HepG2 (cell line): ENCODE measurements at places on chromosomes 4 and X.

DNA sequence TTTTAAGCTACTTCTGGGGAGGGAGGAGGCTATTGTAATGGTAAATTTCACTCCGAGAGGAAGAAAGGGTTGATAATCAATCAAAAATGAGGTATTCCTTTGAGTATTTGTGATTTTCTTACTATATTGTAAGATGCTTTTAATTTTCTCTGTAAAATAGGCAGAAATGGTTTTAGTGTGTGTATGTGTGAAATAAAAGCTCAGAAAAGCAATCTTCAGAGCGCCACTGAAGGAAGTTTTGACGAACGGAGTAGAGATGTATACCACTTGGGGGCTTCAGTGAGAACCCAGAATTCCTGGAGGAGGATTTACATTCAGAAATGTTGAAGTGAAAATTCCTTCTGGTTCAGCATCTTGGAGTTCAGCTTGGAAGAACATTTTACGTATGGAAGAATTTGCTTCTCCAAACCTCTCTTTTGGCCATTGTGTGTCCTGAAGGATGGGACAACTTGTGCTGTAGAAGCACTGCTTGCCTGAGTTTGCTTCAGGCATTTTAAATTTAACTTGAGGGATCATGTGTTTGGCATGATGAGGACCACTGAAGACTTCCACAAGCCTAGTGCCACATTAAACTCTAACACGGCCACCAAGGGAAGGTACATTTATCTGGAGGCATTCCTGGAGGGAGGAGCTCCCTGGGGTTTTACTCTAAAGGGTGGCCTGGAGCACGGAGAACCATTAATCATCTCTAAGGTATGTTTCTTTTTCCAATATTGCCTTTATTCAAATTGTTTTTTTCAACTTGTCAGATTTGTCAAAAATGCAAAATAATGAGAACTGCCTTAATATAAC is 695 bp downstream of the SHROOM3 start:
- H3K4me1 ChIP-seq, result peaks cover under 1% of the 10 kb centered on the region; the same call in 1 of the 2 replicates
- no peak overlapping the region for H3K27ac ChIP-seq
- no peak for DNase-seq
- H3K4me3 ChIP-seq, result no peak overlapping the region

DNA sequence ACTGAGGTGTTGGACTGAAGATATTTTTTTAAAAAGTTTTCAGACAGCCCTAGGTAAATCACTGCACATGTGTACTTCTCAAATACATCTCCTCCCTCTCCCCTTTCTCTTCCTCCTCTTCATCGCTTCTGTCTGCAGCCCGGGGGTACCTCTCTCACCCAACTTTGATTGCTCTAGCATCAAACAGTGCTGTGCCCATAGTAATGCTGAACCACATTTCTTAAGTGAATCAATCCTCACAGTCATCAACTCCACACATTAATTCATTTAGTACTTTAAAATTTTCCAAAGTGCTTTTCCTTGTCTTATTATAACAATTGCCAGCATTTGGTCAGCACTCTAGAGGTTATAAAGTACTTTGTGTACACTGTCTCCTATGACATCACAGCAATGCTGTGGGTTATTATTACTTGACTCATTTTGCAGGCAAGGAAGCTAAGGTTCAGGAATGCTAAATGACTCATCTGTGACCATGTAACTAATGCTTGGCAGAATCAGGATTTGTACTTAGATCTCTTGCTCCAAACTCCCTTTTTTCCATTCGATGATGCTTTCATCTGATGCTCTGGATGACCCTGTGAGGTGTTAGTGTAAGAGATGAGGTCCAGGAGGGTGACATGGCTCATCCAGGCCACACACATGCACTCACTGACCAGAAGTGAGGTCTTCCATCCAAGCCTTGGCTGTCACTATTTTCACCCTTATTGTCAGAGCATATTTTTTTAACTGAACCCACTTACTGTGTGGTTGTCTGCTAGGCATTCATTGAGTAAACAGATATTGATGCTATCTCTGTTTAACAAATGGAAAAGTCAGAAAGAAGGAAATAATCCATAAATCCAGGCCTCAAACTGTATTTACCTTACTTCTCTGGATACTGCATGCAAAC is 58.8 kb downstream of the RHOH start:
- no peak overlapping the region for H3K27ac ChIP-seq
- DNase-seq, result peak; percentile 71
- H3K4me1 ChIP-seq, result peaks cover 32% of the 10 kb centered on the region
- H3K4me3 ChIP-seq, result no peak overlapping the region
- no peaks in the 10 kb centered on the region; the same call in 2 of the 3 replicates for H3K27me3 ChIP-seq

GRCh38 chr4:88775529-88775928 is 77.9 kb upstream of the NAP1L5 start:
- no peak for DNase-seq
- peaks cover 3% of the 10 kb centered on the region for H3K36me3 ChIP-seq
- H3K27ac ChIP-seq, result no peak overlapping the region
- no peaks in the 10 kb centered on the region for H3K4me1 ChIP-seq
- H3K27me3 ChIP-seq, result no peaks in the 10 kb centered on the region

DNA sequence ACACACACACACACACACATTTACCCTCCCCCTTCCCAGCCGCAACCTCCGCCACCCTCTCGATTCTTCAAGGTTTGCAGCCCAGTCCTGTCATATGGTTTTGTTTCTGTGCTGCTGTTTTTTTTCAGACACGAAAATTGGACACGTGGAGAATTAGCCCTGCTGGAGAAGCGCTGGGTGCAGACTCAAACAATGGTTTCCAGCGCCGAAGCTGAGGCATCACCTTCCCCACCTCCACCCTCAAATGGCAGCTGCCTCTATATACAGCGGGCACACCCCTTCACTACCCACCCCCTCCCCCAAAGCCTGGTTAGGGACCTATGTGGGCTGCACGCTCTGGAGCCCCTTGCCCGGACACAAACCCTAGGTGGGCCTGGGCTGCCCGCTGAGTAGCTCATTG is 87.9 kb downstream of the BCOR start:
- no peak overlapping the region for H3K27ac ChIP-seq
- no peaks in the 10 kb centered on the region for H3K27me3 ChIP-seq
